ENCODE measurements at places on chromosomes 7 and 10.

DNA sequence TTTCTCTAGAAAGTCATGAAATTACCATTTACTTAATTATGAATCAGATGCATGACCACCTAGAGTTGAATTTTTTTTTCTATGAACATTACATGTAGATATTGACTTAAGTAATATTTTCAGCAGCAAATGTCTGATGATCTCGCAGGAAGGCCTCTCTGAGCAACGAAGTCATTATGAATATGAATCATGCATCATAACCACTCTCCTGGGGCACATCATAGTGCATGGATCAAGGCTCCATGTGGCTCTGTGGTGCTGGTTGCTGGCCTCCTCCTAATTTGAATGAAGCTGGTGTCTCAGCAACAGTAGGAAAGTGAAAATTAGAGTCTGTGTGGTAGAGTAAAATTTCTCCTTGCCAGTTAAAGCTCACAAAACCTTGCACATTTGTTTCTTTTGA lies 121.4 kb upstream of the INHBA start:
- no peak for DNase-seq

GRCh38 chr10:62335326-62335725 lies 38.8 kb upstream of the ZNF365 start:
- no peak for DNase-seq

- DNase-seq = no peak
These were observed 313.6 kb downstream of the DOCK4 start for GRCh38 chr7:111892588-111892987.

DNA sequence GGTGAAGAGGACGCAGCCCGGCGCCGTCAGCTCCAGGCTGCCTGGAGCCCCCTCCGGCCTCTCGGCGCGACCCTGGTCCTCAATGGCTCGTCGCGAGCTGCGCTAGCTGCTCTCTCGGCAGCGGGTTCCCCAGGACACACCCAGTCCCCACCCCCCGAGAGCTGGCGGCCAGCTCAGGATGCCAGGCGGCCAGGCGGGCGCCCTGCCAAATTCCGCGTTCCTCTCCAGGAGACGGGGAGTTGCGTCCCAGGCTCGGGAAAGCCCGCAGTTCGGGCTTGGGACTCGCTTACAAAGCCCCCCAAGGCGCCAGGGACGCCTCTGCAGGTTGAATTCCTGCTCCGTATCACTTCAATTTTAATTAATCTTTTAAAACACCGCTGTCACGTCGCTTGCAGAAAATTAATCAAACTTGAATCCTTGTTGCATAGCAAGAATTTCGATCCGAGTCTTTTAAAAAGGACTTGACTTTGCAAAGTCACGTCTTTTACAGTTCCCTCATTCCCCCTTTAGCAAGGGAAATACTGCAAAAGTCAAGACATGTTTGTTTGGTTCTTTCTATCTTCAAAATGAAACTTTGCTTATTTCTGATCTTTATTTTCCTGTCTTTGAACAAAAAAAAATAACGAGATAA lies 28.2 kb downstream of the SKIDA1 start:
- no peak for DNase-seq

DNA sequence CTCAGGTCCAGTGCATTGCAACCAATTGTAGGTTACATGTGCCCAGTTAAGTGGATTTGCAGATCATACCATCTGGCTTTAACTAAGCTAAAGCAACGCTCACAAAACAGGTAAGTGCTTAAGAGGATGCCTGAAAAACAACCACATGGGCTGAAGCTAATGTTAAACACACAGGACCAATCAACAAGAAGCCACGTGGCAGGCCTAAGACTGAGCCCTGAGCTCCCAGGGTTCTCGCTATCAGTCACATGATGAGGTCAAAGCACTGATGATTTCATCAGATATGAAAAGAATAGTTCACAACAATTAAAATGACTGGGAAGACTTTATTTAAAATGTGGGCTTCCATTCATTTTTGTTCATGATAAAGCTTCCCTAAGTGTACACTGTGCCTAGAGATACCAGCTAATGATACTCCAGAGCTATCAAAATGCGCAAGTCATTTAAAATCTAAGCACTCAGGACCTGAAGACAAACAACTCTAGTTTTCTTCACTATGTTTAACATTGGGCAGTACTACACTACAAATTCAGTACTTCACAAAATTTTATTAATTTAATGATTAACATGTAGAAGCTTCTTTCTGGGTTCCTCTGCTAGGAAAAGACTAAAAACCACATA lies 90.6 kb downstream of the PIP4K2A start:
- DNase-seq = no peak

DNA sequence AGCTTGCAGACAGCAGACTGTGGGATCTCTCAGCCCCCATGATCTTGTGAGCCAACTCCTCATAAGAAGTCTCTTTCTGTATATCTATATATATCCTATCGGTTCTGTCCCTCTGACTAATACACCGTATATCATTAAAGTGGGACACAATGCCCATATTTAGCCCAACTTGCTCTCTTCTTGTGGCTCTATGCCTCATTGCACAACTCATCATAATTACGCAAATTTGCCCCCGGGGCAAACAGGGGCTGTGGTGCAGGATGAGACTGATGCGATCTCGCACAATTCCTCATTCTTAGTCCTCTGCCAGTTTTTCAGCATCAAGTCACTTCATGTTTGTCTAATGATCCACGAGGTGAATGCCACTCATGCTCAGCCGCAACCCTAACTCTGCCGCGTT lies 183.2 kb downstream of the PRPF18 start:
- DNase-seq = no peak

DNA sequence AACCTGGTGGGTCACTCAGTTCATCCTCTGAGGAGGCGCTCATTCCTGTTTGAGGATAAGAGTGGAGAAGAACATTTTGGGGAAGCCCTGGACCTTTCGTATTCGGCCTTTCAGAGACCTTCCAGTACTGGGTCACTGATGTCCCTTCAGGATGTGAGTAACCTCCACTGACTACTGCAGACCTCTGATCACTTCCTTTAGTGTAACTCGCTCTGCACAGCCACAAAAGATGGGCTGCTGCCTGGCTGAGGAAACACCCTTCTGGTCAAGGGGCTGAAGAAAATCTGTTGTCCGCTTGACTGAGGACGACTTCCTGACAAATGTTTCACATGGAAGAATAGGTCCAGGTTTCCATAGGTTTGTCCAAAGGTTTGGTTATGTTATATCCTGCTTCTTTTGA lies 15.9 kb upstream of the TBXAS1 start:
- no peak for DNase-seq

DNA sequence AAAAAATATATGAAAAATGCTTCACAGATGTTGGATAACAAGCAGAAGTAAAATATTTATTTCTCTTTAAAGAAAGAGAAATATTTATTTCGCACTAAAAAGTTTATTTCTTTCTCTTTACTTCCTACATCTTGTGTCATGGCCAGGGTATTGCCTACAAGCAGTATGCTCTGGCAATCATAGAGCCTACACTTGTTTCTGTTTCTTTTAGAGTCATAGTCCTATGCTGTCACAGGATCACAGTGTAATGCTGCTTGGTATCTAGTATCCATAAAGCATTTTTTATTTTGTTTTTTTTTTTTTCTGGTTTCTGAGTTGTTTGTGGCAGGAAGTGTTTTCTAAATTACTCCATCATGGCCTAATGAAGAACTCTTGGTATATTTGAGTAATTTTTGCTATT lies 116.0 kb downstream of the ATRNL1 start:
- no peak for DNase-seq

DNA sequence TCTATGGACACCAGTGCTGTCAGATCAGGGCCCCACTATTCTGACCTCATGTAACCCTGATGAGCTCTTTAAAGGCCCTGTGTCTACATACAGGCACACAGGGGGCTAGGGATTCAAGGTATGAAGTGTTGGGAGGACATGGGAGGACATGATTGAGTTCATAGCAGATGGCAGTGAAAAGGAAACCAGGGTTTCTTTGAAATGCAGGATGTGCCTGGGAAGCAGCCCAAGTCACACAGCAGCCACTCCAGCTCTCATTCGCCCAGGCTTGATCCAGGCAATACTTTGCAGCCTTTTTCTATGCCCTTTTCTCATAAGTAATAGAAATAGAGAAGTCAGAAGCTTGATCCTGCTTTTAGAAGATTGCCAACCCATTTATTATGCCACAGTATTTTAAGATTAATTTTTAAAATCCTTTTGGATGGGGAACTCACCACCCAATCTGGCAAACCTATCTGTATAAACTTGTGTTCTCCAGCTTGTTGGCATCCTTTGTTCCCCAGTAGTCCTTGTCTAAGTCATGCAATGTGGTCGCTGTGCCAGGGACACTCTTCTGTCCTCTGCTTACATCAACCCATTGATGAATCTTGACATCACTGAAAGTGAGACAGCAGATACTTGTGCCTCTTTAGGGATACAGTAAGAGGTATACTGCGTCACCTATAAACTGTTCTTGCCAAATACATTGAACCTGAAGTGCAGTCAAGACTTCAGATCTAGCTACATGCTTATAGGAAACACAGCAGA lies 95.0 kb downstream of the TAF3 start:
- no peak for DNase-seq

- no peak for DNase-seq
These were observed 153.9 kb downstream of the AGMO start for GRCh38 chr7:15407910-15408309.

DNA sequence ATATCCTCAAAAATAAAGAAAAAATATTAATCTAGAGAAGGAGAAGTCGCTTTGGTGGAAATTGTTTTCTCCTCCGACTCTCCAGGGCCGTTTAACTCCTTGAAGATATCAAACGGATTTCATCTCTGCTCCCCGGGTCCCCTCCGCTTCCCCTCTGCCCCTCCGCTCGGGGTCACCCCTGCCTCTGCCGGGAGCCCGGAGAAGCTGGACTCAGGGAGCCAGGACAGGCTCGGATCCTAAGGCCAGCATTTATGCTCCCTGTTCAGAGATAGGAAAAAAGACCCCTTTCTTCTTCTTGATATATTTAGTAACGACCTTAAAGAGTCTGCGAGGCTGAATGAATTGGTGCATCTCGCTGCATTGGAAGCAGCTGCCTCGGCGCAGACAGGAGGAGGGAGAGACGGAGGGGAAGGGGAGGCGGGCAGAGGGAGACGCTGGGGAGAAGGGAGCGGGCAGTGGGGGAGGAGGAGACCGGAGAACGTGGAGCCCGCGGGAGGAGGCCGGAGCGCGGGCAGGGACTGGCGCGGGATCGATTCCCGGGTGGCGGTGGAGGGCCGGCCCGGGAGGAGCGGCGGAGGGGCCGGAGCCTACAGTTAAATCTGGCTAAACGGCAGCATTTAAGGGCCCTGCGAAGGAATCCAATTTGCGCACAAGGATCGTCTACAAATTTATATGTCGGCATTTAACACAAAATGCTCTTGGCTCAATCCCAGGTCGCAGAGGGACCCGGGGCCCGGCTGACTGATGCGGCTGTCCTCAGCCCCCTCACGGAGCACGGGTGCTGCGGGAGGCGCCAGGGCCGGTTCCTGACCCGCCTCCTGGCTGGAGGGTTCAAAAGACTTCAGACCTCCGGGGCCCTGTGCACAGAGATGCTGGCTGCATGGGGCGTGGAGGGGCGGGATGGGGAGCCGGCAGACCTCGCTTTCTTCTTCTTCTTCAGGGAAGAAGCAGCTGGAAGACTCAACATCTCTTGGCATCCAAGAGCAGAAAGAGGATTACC lies 55.6 kb downstream of the CRTAC1 start:
- peak; percentile 20 for DNase-seq

DNA sequence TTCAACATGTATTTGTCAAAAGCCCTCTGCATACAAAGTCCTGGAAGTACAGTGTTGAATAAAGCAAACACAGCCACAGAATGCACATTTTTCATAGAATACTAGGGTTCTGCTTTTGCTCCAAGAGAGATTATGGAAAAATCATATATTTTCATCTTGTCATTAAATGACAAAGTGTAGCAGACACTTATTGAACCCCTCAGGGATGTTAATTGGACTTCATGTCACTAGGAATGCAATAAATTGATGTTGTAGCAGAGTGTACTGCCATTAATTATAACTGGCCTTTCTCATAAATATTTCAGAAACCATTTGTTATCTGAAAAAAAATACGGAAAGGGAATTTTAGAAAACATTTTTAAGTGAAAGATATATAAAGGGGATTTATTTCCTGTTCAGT lies 64.5 kb upstream of the TAC1 start:
- no peak for DNase-seq

DNA sequence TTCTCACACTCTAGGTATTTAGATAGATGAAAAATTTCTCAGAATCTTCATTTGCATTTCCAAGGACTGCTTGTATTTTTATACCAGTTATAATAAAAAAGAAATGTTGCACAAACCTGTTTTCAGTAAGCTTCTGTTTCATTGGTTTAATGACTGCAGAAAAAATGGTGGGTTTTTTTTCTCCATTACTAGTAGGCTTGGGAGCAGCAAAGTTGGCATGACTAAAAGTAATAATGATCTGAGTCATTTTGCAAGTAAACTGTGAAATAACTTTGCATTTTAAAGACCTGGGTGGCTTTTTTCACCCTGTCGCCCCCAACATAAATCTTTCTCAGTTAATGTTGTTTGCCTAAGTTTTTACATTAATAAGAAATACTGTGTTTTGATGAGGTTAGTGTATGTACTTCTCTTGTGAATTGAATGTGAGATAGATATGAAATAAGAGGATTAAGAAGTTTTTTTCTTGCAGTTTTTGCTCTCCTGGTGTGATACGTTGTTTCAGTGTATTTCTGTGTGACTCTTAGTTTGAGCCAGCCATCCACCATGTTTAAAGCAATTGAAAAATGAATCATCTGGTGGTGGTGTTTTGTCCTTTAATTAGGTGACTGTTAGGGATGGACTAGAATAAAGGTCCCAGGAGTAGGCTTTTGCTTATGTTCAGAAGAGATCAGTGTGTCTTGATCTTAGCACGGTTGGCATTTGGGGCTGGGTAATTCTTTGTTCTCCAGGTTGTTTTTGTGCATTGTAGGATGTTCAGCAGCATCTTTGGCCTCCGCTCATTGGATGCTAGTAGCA lies 1.8 kb downstream of the GNAI1 start:
- no peak for DNase-seq

DNA sequence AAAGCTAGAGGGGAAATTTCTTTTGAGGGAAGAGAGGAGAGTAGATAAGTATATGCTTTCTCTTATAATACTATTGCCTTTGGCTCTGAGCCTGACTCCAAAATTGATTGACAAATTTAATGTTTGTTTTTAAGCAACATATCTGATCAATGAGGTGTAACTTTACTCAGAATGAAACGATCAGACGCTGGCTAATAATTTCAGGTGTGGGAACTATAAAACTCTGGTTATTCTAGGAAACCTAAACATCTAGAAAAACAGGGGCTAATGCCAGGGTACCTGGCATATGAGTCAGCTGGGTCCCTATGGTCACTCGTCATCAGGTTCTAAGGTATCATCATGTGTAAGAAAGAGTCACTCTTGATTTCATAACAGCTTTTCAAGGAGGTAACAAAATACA lies 139.7 kb downstream of the ATE1 start:
- DNase-seq = no peak

Data from iPS DF 6.9 (cell line).